Cortex of kidney (tissue), 1 donor: ENCODE measurements at places on chromosomes 6 and 20.

DNA sequence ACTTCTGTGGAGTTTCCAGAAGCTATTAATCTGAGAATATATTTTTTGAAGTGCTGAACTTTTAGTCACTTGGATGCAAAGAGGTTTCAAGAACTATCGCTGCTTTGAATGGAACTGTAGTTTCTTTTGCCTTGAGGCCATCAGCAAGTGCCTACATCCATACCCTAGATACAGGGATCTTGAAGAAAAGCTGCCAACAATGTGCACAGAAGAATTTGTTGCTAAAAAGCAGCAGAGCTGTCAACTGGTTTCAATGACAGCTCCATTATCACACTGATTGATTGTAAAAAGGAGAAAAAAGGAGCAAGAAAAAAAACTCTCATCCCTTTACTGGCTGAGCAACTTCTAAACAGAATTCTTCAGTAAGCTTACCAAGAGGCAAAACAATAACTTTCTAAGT, 251.0 kb upstream of the NRSN1 start:
- no peak for DNase-seq

GRCh38 chr6:126914172-126914571, 204.3 kb upstream of the RSPO3 start:
- DNase-seq = no peak

GRCh38 chr6:7171119-7171518, 63.4 kb downstream of the RREB1 start:
- DNase-seq = no peak

- DNase-seq = no peak
Observed at GRCh38 chr6:126625019-126625418, 285.1 kb downstream of the CENPW start.
